ENCODE measurements at places on chromosomes 5 and 9.

DNA sequence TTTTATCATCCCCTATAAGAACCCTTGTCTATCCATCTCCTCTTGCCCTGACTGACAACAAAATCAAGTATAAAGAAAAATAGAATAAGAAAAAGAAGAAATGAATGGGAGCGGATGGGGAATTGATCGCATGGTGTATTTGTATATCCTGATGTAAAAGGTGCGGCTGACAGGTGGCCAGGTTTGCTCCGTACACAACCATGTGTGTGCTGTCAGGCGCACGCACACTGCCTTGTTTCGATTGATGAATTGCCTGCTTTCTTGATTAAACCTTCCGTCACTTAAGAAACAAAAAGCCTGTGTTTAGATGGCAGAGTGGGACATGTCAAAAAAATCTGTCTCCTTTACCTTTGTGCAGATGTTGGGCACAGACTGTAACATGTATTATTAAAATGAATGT lies 102.6 kb downstream of the MVB12B start:
- peaks cover 7% of the 10 kb centered on the region for H3K36me3 ChIP-seq
- no peaks in the 10 kb centered on the region for H3K27me3 ChIP-seq
- H3K27ac ChIP-seq, result no peak overlapping the region
- no peak overlapping the region for H3K4me3 ChIP-seq
- peaks cover 6% of the 10 kb centered on the region for H3K4me1 ChIP-seq

- H3K36me3 ChIP-seq, result no peaks in the 10 kb centered on the region
- H3K4me1 ChIP-seq, result no peaks in the 10 kb centered on the region
- H3K27me3 ChIP-seq, result no peaks in the 10 kb centered on the region
- no peak overlapping the region for H3K27ac ChIP-seq
- H3K4me3 ChIP-seq, result no peak overlapping the region
Observed at GRCh38 chr5:126178521-126178920, 244.7 kb upstream of the GRAMD2B start.

GRCh38 chr5:122492675-122493074 lies 180.6 kb downstream of the SNCAIP start:
- no peaks in the 10 kb centered on the region for H3K36me3 ChIP-seq
- H3K4me1 ChIP-seq, result no peaks in the 10 kb centered on the region
- DNase-seq, result no peak
- no peak overlapping the region for H3K27ac ChIP-seq
- H3K27me3 ChIP-seq, result peaks cover 1% of the 10 kb centered on the region

GRCh38 chr9:129640871-129641749 lies 841 bp downstream of the ASB6 start:
- H3K4me3 ChIP-seq, result peak overlapping the region; percentile 90
- H3K4me1 ChIP-seq, result peaks cover 20% of the 10 kb centered on the region
- DNase-seq, result no peak

GRCh38 chr9:78973907-78974306 lies 597.9 kb upstream of the TLE4 start:
- no peak for DNase-seq
- H3K36me3 ChIP-seq, result no peaks in the 10 kb centered on the region
- no peak overlapping the region for H3K27ac ChIP-seq

DNA sequence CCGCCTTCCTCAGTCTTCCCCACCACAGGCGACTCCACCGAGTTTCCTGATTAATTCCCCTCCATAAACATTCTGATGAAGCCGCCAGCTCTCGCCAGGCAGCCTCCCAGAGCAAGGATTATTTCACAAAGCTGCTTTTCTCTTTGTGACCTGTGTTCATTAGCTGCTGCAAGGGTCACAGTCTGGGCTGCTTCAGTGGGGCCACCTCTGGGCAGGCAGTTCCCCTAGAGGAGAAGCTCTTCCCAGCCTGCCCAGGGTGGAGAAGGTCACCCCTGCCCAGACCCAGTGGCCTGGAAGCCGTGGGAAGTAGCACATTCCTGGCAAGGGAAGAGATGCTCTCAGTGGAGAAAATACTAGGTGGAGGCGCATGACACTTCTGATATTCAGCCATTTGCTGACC lies 58.4 kb upstream of the RAPGEF1 start:
- H3K4me1 ChIP-seq, result no peaks in the 10 kb centered on the region
- H3K27ac ChIP-seq, result no peak overlapping the region
- no peak for DNase-seq

DNA sequence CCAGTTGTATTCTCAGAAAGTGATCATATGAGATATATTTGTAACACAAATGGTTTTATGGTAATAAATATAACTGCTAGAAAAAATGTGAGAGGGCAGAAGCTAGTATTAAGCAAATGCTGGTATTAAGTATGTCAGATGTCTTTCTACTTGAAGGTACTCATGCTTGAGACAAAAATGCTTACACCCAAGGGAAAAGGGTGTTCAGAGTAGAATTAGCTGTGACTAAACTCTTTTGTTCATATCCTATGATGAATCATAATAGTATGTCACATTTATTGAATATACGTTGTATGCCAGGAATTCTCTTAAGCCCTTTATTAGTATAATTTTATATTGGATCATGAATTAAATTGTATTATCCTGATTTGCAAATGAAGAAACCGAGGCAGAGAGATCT lies 2.2 kb downstream of the ADGRV1 start:
- no peak overlapping the region for H3K4me3 ChIP-seq
- H3K27ac ChIP-seq, result no peak overlapping the region
- H3K27me3 ChIP-seq, result peaks cover 61% of the 10 kb centered on the region
- H3K36me3 ChIP-seq, result no peaks in the 10 kb centered on the region
- peaks cover 15% of the 10 kb centered on the region for H3K4me1 ChIP-seq

- H3K36me3 ChIP-seq, result no peaks in the 10 kb centered on the region
- peak overlapping the region; percentile 91 for H3K27ac ChIP-seq
- H3K4me3 ChIP-seq, result peak overlapping the region; percentile 19
- no peak for DNase-seq
Observed at GRCh38 chr9:104993291-104993963, 65.5 kb upstream of the ABCA1 start.

- H3K36me3 ChIP-seq, result no peaks in the 10 kb centered on the region
- no peak for DNase-seq
- H3K27ac ChIP-seq, result no peak overlapping the region
- no peak overlapping the region for H3K4me3 ChIP-seq
- H3K27me3 ChIP-seq, result no peaks in the 10 kb centered on the region
- no peaks in the 10 kb centered on the region for H3K4me1 ChIP-seq
Observed at GRCh38 chr5:106380736-106381135, 1290.0 kb downstream of the EFNA5 start.

DNA sequence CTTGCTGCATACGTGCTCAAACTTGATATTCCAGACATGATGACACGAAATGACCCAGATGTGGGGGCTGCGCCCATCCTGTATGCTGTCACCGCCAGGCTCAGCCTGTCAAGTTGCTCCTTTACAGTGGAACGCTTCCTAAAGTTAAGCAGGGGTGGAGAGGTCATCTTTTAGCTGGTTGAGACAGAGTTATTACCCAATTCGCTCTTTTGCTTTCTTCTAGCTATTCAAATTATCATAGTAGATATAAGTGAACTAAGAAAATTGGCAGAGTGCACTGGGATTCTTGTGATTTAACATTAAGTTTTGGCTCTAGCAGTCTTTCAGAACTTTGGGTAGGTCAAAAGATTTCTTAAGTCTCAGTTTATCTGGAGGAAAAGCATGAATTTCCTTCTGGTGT lies 69.8 kb upstream of the BASP1 start:
- H3K4me3 ChIP-seq, result no peak overlapping the region
- no peaks in the 10 kb centered on the region for H3K27me3 ChIP-seq
- H3K27ac ChIP-seq, result no peak overlapping the region

- no peak overlapping the region for H3K27ac ChIP-seq
- DNase-seq, result no peak
- H3K27me3 ChIP-seq, result peaks cover 12% of the 10 kb centered on the region
- no peaks in the 10 kb centered on the region for H3K36me3 ChIP-seq
Observed at GRCh38 chr5:61966997-61967396, 339.0 kb upstream of the KIF2A start.

- H3K36me3 ChIP-seq, result no peaks in the 10 kb centered on the region
- H3K27me3 ChIP-seq, result peaks cover 22% of the 10 kb centered on the region
- H3K4me1 ChIP-seq, result peaks cover 2% of the 10 kb centered on the region
- no peak for DNase-seq
Observed at GRCh38 chr9:122192914-122193525, 33.3 kb downstream of the MORN5 start.

GRCh38 chr5:19546521-19546920 lies 441.5 kb downstream of the CDH18 start:
- no peak for DNase-seq
- no peaks in the 10 kb centered on the region for H3K4me1 ChIP-seq
- no peak overlapping the region for H3K27ac ChIP-seq
- no peaks in the 10 kb centered on the region for H3K27me3 ChIP-seq

DNA sequence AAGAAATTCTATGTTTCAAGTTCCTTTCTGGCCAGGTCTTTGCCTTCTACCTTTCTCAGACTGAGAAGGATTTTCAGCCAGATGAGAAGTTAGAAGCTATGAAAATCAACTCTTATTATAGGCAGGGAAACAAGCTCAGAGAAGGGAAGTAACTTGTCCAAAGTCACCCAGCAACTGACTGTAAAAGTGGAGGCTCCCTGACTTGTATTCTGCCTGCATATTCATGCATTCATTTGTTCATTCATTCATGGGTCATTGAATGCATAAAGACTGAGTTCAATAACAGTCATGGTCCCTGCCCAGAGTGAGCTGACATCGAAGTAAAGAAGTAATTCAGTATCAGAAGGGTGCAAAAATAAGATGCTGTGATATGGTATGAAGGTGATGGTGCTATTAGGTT lies 239.6 kb downstream of the PAPPA start:
- DNase-seq, result no peak
- no peaks in the 10 kb centered on the region for H3K36me3 ChIP-seq
- H3K4me1 ChIP-seq, result no peaks in the 10 kb centered on the region
- no peak overlapping the region for H3K4me3 ChIP-seq

- peak overlapping the region; percentile 14 for H3K27ac ChIP-seq
- H3K36me3 ChIP-seq, result no peaks in the 10 kb centered on the region
- peaks cover 6% of the 10 kb centered on the region for H3K27me3 ChIP-seq
- H3K4me3 ChIP-seq, result no peak overlapping the region
Observed at GRCh38 chr9:2664174-2665065, 42.8 kb downstream of the VLDLR start.

DNA sequence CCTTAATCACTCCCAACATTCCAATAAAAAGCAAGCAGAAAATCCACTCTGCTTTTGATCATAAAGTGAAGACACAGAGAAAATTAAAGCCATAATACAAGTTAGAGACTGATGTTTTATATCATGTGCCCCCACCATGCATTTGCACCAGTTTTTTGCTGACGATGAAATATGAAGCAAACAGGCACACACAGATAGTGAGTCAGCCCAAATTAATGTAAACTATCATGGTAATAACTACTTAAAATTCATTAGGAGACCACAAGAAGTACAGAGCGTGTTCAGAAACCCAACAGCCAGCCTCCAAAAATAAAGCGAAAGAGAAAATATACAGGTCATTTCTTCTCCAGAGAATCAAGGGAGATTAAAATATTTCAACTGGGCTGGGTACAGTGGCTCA lies 46.4 kb upstream of the KDM4C start:
- H3K4me3 ChIP-seq, result no peak overlapping the region
- DNase-seq, result no peak
- no peaks in the 10 kb centered on the region for H3K27me3 ChIP-seq
- no peaks in the 10 kb centered on the region for H3K36me3 ChIP-seq
- peaks cover 7% of the 10 kb centered on the region for H3K4me1 ChIP-seq
- H3K27ac ChIP-seq, result no peak overlapping the region

- no peaks in the 10 kb centered on the region for H3K36me3 ChIP-seq
- H3K27me3 ChIP-seq, result no peaks in the 10 kb centered on the region
- no peak overlapping the region for H3K4me3 ChIP-seq
- no peak overlapping the region for H3K27ac ChIP-seq
- no peak for DNase-seq
Observed at GRCh38 chr5:169116961-169117461, 183.9 kb downstream of the SLIT3 start.

DNA sequence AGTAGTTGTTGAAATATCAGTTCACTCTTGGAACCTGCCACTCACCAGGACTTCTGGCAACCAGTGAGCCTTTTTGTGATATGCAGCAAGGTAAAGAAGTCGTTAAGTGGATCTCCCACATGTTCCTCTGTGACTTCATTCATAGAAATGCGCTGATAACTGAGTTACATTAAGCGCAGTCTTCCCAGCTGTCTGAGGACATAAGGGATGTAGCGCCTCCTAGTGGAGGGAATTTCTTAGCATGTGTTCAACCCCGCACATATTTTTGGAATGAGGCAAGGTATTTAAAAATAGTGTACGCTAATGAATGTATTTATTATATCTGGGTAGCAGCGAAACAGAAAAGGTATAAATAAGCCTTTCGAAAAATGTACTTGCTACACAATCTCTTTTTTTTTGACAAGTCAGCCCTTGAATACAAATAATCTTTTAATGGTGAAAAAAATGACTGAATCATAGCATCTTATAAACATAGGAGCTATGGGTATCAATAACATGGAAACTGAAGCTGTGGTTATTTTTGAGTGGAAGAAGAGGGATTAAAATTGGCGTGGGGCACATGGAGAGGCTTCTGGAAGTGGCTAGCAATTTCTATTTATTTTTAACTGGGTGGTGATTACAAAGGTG lies 38.0 kb downstream of the PALM2AKAP2 start:
- no peaks in the 10 kb centered on the region for H3K36me3 ChIP-seq
- no peaks in the 10 kb centered on the region for H3K4me1 ChIP-seq
- no peak for DNase-seq

DNA sequence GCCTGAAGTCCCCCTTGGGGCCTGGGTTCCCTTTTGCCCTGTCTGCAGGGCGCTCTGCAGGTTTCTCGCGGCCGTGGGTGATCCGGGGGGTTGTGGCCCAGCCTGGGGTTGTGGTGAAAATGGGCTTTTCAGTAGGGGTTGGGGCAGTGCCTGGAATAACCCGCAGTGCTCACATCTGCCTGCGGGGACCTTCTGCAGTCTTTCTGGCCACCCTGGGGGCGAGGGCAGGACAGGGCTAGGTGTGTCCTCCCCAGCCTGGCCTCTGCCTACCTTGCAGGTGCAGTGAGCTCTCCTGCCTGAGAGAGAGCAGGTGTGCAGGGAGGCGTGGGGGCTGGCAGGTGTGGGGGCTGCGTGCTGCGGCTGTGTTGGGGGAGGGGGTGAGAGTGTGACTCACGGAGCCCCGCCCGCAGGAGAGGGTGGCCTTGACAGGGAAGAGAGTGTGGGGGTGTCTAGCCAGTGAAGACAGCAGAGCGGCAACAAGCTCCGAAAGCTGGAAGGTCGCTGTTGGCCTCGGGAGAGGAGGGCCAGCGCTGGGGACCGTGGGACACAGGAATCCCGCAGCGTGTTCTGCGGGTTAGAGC lies 131.4 kb downstream of the MRPL36 start:
- H3K27ac ChIP-seq, result no peak overlapping the region
- peaks cover 73% of the 10 kb centered on the region for H3K27me3 ChIP-seq
- H3K4me1 ChIP-seq, result peaks cover 16% of the 10 kb centered on the region
- peaks cover 13% of the 10 kb centered on the region for H3K36me3 ChIP-seq

GRCh38 chr9:137825324-137825989 lies 52.1 kb upstream of the CACNA1B start:
- no peaks in the 10 kb centered on the region for H3K27me3 ChIP-seq
- DNase-seq, result no peak
- H3K4me3 ChIP-seq, result no peak overlapping the region
- peak overlapping the region; percentile 39 for H3K27ac ChIP-seq

DNA sequence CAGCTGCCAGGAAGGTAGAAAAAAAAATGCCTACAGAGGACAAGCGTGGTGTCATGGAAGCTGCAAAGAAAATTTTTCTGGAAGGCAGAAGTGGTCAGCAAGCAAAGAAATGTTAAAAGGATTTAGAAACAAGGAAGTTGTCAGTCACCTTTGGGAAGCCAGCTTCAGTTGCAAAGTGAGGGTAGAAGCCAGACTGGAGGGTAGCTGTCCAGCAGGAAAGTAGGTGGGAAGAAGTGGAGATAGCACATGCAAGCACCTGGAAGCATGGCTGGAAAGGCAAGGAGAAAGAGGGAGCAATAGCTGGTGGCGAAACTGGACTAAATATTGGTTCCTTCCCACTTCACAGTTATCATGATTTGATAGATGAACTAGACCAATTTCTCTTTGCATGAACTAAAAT lies 54.3 kb downstream of the ADRB2 start:
- H3K4me3 ChIP-seq, result no peak overlapping the region
- H3K36me3 ChIP-seq, result no peaks in the 10 kb centered on the region
- peaks cover 2% of the 10 kb centered on the region for H3K4me1 ChIP-seq
- no peaks in the 10 kb centered on the region for H3K27me3 ChIP-seq

Measured in T-helper 17 cell (primary cell).